ENCODE measurements at places on chromosomes 13 and 19.

- no peak for DNase-seq
Observed at GRCh38 chr19:46195104-46195503, 34.4 kb upstream of the IGFL1 start.

DNA sequence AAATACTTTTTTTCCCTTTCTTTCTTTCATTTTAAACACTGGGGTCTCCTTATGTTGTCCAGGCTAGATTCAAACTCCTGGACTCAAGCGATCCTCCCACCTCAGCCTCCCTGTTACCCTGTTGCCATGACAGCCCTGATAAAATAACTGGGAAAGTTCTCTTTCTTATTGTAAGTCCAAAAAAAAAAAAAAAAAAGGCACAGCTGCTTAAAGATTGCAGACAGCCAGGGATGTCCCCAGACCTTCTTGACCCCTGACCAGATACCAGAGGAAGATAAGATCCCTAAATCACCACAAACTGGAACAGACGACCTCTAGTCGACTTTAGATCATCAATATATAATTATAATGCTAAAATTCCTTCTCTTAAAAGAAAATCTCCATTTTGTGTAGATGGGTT is 1.1 kb upstream of the MVB12A start:
- no peak for DNase-seq

- DNase-seq = no peak
Observed at GRCh38 chr19:31613683-31614219, 264.5 kb upstream of the TSHZ3 start.

DNA sequence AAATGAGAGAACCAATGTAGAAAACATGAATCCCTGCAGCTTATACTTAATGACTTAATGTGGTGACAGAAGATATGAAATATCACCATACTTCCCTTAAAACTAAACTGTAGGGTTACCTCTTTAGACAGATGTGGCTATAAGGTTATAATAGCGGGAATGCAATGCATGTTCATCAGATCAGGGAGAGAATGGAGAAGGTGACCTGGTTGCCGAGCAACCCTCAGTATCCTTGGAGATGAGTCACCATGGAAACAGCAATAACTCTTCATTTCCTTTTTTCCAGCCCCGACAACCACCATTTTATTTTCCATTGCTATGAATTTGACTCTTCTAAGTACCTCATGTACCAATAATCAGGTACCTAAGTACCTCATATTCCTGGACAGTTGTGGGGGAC is 28.0 kb upstream of the ZNF835 start:
- no peak for DNase-seq

DNA sequence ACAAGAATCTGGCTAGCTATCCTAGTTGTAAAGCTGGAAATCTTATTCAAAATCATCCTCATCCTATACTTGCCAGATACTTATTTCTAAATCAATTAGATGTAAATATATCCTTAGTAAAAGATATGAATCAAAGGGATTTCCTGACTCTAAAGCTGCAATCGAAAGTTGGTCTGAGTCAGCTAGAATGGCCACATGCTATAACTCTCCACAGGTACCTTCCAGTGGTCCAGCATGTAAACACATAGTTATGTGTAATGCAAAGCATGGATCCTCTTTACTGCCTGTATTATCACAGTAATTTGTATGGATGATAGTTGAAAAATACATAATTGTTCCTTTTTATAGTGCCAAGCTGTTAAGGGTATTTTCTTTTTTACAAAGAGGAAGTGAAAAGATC is 27.4 kb downstream of the SLITRK6 start:
- DNase-seq = no peak

- no peak for DNase-seq
Observed at GRCh38 chr19:39194832-39195542, 1.8 kb upstream of the NCCRP1 start.

GRCh38 chr19:31141301-31141700 is 207.9 kb downstream of the TSHZ3 start:
- no peak for DNase-seq

GRCh38 chr19:11530432-11530831 is 1.5 kb upstream of the ECSIT start:
- DNase-seq = peak; percentile 71

- DNase-seq = no peak
Observed at GRCh38 chr13:28093881-28094280, 6.5 kb downstream of the FLT3 start.

- DNase-seq = no peak
Observed at GRCh38 chr19:18814063-18814462, 17.7 kb upstream of the UPF1 start.

GRCh38 chr13:79861731-79862130 is 380.8 kb downstream of the NDFIP2 start:
- DNase-seq = no peak

GRCh38 chr13:70959035-70959775 is 851.0 kb upstream of the KLHL1 start:
- DNase-seq = no peak

DNA sequence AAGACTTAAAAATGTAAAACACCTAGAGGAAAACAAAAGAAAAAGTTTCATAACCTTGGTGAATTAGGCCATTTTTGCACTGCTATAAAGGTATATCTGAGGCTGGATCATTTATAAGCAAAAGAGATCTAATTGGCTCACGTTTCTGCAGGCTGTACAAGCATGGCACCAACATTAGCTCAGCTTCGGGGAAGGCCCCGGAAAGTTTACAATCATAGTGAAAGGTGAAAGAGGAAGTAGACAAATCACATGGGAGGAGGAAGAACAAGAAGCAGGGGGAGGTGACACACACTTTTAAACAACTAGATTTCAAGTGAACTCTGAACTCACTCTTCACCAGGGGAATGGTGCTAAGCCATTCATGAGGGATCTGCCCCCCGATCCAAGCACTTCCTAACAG is 1358.5 kb upstream of the PCDH9 start:
- DNase-seq = no peak

DNA sequence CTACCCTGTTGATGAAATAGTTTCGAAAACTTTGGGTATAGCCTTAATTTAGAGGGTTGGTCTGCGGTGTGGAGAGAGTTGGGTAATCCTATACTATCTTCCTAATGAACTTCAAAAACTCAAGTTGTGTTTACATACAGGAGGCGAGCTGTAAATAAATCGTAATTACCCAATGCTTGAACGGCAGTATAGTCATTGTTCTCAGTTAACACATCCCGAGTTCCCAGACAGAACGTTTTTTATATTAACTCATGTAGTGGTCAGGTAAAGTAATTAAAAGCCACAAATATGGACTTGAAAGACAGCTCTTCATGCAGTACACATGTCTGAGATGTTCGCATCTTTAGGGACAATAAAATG is 1.5 kb downstream of the PDS5B start:
- no peak for DNase-seq

- no peak for DNase-seq
Observed at GRCh38 chr13:35817642-35818607, 313.3 kb downstream of the DCLK1 start.

GRCh38 chr13:75151081-75151643 is 330.8 kb downstream of the TBC1D4 start:
- peak; percentile 37 for DNase-seq

GRCh38 chr19:46726971-46727501 is 10.1 kb upstream of the PRKD2 start:
- no peak for DNase-seq

GRCh38 chr13:32164622-32165268 is 133.2 kb downstream of the FRY start:
- DNase-seq = peak; percentile 64

DNA sequence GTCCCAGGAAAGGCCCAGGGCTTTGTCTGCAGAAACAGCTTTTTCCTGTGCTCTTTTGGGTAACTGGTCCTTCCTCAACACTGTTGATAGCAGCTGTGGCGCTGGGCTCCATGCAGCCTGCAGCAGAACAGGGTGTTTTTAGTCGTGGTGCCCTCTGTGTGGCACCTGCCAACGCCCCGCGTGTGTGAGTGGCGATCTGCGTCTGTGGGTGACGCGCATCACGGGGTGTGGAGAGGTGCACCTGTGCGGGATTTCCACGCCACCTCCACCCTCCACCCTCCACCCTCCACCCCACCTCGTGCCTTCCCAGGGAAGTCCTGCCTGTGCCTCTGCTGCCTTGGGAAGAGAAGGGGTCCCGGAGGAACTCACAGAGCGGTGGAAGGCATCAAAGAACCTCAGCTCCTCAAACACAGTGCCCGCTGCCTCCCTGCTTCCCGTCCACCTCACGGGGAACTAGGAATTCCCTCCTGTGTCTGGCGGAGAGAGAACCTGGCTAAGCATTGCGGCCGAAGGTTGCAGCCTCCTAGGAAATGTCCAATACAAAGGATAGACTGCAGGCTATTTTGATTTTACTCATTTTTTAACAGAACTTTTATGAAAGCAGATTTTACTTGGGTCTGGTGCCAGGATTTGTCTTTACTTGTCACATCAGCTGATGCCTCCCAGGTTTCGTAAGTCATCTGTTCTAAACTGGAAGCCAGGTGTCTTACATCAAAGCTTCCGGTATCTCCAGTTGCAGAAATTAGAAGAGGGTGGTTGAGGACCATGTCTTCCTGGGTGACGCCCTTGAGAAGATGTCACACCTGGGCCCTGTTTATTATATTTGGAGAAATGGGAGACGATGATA is 84.0 kb downstream of the ATP11A start:
- no peak for DNase-seq

DNA sequence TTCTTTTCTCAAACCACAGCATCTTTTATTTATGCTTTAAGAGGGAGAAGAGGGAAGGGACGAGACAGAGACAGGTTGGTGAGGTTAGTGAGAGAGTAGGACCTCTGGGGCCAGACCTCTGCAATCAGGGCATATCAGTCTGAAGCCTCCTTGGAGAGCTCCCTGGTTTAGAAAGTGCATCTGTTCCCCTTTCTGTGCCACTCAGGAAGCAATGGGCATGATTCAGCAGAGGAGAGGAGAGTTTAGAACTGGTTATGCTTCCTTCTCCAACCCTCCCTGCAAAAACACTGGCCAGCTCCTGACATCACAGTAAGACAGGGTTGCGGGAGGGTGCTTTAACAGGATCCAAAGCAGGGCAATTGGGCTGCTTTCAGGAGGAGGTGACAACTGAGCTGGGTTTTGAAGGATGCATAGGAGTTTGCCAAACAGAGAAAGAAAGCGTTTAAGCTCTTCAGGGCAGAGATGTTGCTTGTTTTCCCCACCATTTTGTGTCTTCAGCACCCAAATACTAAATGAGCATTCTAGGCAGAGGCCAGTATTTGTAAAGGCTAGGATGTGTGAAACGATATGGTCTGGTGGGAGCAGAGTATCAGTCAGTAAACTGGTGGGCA is 33.1 kb downstream of the CERS4 start:
- no peak for DNase-seq

GRCh38 chr13:41742917-41743552 is 217.9 kb downstream of the VWA8 start:
- DNase-seq = no peak

GRCh38 chr13:31638577-31638976 is 100.7 kb upstream of the RXFP2 start:
- DNase-seq = peak; percentile 82

GRCh38 chr13:66803808-66804456 is 426.2 kb downstream of the PCDH9 start:
- peak; percentile 4 for DNase-seq

GRCh38 chr19:45960595-45961235 is 12.9 kb downstream of the NOVA2 start:
- DNase-seq = no peak

GRCh38 chr19:5436106-5436947 is 18.9 kb upstream of the ZNRF4 start:
- peak; percentile 17 for DNase-seq

DNA sequence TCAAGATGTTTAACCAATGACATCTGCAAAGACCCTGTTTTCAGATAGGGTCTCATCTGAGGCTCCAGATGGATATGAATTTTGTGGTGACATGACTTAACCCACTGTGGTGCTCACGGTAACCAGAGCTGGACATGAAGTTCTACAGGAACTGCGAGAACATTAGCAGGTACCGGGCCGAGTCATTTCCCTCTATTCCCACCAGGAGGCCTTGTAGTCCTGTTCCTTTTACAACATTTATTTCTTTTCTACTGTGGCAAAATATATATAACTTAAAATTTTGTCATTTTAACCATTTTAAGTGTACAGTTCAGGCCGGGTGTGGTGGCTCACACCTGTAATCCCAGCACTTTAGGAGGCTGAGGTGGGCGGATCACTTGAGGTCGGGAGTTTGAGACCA is 7.6 kb upstream of the TSPAN16 start:
- peak; percentile 26 for DNase-seq

DNA sequence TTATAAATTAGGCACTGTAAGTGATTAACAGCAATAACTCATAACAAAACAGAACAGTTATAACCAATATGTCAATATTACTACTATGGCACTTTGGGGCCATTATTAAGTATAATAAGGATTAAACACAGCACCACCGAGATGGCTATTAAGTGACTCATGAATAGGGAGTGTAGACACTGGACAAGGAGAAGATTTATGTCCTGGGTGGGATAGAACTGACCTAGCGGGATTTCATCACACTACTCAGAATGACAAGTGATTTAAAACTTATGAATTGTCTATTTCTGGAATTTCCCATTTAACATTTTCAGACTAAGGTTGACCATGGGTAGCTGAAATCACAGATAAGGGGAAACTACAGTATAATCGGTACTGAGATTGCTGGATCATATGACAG is 79.0 kb upstream of the SLC7A1 start:
- peak; percentile 46 for DNase-seq

GRCh38 chr13:23871616-23872220 is 17.5 kb downstream of the MIPEP start:
- DNase-seq = no peak

- no peak for DNase-seq
Observed at GRCh38 chr13:98489446-98490194, 87.3 kb downstream of the STK24 start.

- DNase-seq = no peak
Observed at GRCh38 chr19:50432221-50433028, at the start of gene MYBPC2. TSS of gene MYBPC2 (plus strand) at chr19:50432892. CDS start at chr19:50432954, 62 bp downstream.
